Smooth muscle cell of the pulmonary artery (primary cell): ENCODE measurements at places on chromosomes 11 and 22. TPM values are rescaled to one million over a fixed set of nuclear protein-coding genes. Genes with fewer than 3 reads are reported as not detected.

Gene AGBL2
- 1.1 and 1.8 TPM in 2 replicates for total RNA-seq

Gene NFAM1
- total RNA-seq: 0.07 TPM in 2 replicates

Gene RFPL1
- not detected in 2 replicates for total RNA-seq

Gene PKDREJ
- total RNA-seq: under 0.01 and 0.03 TPM in 2 replicates

Gene MRGPRX4
- not detected in 2 replicates for total RNA-seq

Gene MS4A14
- not detected in 2 replicates for total RNA-seq

Gene RAPSN
- total RNA-seq: 0.07 and 0.40 TPM in 2 replicates

Gene POLR2F
- 39.0 and 39.6 TPM in 2 replicates for total RNA-seq

Gene BSCL2
- total RNA-seq: 54.8 and 59.1 TPM in 2 replicates

Gene CCDC81
- 2.8 and 4.2 TPM in 2 replicates for total RNA-seq
